ENCODE measurements at places on chromosomes 2 and 18. TPM values are rescaled to one million over a fixed set of nuclear protein-coding genes. Genes with fewer than 3 reads are reported as not detected.

The SPOPL gene
- polyA plus RNA-seq = 12.6 TPM

The SLC23A3 gene
- polyA plus RNA-seq = 0.78 TPM

The TLX2 gene
- 0.09 TPM for polyA plus RNA-seq

The RUFY4 gene
- not detected for polyA plus RNA-seq

The RETREG2 gene
- polyA plus RNA-seq = 134 TPM

Measured in HepG2 (cell line).